ENCODE measurements at places on chromosomes 6 and 20.

GRCh38 chr6:82385102-82385501, 21.5 kb downstream of the TPBG start:
- no peak for DNase-seq

- DNase-seq: no peak
These were observed 170.0 kb upstream of the AGPAT4 start for GRCh38 chr6:161443848-161444247.

DNA sequence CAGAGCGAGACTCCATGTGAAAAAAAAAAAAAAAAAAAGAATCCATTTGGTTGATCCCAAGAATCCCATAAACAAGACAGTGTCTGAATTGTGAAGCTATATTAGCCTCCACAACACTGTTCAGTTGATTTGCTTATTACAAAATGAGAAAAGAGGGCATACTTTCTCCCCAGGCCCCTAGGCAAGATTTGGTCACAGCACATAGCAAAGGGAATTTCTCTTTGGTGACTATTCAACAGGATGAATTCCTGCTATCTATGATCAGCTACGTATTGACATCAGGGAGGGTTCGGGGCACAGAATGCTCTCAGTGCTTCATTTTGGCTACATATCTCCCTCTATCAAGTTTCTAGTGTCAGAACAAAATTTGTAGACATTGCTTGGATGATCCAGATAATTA, 20.2 kb upstream of the SLC22A3 start:
- no peak for DNase-seq

GRCh38 chr6:129818251-129818650, 42.9 kb downstream of the TMEM244 start:
- DNase-seq: no peak

DNA sequence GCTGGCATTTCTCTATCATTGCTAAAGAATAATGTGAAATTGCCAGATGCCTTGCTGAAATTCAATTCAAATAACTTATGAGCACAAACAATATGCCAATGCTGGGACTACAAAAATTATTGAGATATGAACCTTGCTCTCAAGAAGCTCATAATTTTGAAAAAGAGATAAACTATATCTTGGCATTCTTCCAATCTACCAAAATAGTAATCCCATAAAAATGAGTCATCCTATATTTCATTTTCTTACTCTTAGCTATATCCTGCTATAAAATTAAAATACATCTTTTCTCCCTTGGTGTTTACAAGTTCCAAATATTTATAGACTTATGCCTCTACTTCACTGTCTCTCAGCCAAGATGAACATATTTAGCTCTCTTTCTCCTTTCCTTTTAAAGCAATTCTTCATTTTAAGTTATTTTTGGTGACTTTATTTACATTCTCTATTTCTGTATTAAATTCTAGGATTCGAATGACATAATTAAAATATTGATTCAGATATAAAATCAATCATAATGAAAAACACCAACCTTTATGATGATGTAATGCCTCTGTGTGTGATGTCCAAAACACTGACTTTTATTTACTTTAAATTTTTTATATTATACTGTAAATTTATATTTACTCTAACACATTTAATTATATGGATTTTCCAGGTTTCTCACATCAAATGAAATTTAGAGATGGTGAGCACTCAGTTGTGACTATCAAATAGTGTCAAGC, 152.6 kb downstream of the CDK19 start:
- no peak for DNase-seq

DNA sequence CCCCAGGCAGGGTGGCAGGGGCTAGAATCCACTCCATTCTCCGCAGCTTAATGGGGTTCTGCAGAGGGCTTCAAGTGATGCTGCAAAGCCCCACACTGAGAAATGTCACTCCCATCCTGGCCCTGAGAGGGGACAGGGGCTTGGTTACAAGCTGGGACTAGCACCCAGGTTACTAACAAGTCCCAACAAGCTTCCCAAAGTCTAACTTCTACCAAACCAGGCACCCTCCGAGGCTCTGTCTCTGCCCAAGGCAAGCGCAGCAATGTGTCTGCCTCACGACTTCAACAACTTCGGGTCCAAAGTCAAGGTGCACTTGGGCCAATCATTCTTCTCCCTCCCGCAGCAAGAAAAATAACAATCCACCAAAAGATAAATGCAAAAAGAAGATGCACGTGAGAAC, 45.6 kb downstream of the NFATC2 start:
- no peak for DNase-seq

GRCh38 chr20:3854462-3854871, 7.8 kb downstream of the MAVS start:
- DNase-seq: no peak

GRCh38 chr20:55273149-55273548, 732.2 kb downstream of the CBLN4 start:
- no peak for DNase-seq

DNA sequence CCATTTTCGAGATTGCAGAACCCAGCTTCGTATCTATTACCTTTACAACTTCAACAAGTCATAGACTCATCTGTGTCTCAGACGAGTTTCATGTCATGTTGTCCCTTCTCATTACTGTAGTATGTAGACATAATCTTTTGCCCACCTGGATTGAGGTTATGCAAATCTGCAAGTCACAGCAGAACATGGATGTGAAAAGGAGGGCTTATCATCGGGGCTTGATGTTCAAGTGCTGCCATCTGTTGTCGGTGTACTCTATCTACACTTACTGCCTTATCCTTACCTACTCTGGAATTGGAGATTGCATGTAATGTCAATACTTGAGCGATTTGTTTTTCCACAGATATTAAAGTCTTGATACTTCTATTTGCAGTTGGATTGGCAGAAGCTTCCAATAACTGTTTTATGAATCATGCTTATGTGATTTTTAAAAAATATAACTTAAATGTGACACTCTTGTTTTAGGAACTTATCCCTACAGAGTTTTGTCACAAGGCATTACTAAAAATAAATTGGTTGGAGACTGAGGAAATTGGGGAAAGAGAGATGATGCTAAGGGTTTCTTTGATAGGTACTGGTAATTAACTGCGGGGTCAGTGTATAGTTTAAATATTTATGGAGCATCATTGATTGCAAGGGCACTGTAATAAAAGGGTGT, 3.0 kb upstream of the GOPC start:
- DNase-seq: no peak

DNA sequence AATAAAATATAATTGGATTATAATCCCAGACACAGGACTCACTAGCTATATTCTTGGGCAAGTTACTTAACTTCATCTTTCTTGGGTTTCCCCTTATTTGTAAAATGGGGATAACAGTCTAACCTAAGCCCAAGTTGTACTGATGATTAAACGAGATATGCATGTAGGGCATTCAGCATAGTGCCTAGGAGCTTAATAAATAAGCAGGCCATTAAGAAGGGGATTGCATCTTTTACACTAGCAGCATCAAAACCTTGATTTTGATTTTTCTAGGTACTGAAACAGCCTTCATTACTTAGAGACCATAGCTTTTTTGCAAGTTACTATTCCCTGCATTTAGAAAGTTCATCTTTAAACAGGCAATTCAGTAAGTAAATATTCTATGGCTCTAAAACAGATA, 2.2 kb upstream of the QKI start:
- no peak for DNase-seq

DNA sequence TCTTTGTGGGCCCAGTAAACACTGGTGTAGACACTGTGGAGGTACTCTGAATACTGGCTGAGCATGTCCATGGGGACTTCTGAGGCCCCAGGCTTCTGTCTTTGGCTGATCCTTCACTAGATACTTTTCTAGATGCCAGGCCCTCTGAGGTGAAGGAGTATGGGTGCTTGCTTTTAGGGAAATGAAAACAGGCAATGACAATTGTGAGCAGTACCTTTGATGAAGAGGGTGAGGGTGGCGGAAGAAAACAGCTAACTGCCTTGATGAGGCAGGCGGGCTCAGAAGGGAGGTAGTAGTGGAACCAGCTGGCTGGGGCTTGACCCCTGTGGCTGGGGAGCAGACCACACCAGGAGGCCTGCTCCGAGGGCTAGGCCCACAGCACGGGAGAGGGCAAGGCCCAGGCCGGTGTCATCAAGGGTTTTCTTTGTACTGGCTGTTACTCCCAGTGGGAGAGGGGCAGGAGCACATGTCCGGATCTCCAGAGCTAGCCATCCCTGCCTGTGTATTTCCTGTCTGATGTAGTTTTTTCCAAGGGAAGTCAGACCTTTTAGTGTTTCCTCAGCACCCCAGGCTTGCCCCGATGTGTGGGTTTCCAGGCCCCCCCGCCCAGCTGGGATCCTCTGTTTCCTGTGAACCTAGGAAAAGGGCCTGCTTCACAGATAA, 3.9 kb downstream of the PLCG1 start:
- DNase-seq: no peak

DNA sequence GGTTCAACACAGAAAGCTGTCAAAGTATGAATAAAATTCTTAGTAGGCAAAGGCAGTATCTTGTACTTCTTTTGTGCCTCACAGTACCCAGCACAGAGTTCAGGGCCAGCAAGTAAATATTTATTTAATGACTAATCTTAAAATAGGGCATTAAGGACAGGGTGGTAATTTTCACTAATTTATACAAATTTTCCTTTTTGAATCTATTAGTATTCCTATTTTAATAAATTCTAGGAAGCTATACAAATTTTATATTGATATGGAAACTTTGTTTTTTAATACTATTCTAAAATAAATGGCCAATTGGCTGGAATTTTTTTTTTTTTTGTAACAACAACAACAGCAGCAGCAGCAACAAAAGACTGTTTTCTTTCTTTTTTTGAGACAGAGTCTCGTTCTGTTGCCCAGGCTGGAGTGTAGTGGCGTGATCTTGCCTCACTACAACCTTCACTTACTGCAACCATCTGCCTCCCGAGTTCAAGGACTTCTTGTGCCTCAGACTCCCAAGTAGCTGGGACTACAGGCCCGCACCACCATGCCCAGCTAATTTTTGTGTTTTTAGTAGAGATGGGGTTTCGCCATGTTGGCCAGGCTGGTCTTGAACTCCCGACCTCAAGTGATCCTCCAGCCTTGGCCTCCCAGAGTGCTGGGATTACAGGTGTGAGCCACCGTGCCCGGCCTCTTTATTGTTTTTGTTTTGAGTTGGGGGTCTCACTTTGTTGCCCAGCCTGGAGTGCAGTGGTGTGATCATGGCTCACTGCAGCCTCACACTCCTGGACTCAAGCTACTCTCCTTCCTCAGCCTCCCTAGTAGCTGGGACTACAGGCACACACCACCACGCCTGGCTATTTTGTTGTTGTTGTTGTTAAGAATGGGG, 85.2 kb downstream of the FKBP5 start:
- DNase-seq: no peak

GRCh38 chr6:89503641-89504040, 70.7 kb downstream of the ANKRD6 start:
- no peak for DNase-seq

- no peak for DNase-seq
These were observed 372 bp downstream of the KIAA0408 start for GRCh38 chr6:127458817-127459216.

GRCh38 chr6:1028723-1029122, 283.2 kb upstream of the FOXQ1 start:
- no peak for DNase-seq

DNA sequence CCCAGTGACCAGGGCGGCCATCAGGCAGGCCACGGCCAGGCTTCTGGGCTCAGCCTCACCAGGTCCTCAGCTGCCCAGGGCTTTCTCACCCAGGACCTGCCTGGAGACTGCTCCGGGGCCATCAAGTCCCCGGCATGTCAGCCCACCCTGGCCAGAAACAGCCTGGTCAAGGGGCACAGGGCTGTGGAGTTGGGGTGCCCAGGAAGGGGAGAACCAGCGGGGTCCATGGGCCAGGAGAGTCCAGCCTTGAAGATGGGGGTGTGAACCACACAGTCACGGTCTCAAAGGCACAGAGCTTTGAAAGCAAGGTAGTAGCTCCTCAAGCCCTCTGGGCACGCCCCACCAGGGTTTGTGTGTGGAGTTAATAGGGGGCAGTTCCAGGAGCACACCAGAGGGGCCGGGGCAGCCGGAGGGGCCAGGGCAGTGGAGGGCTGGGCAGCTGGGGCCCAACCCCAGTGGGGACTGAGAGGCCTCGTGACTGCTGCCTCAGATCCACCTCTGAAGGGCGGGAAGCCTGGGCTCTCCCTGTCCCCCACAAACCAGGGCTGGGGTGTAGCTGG, 48.0 kb upstream of the BHLHE23 start:
- no peak for DNase-seq

- DNase-seq: no peak
These were observed 11.0 kb downstream of the TNFAIP3 start for GRCh38 chr6:137878029-137878428.

- no peak for DNase-seq
These were observed 68.2 kb upstream of the EYA2 start for GRCh38 chr20:46826343-46826984.

DNA sequence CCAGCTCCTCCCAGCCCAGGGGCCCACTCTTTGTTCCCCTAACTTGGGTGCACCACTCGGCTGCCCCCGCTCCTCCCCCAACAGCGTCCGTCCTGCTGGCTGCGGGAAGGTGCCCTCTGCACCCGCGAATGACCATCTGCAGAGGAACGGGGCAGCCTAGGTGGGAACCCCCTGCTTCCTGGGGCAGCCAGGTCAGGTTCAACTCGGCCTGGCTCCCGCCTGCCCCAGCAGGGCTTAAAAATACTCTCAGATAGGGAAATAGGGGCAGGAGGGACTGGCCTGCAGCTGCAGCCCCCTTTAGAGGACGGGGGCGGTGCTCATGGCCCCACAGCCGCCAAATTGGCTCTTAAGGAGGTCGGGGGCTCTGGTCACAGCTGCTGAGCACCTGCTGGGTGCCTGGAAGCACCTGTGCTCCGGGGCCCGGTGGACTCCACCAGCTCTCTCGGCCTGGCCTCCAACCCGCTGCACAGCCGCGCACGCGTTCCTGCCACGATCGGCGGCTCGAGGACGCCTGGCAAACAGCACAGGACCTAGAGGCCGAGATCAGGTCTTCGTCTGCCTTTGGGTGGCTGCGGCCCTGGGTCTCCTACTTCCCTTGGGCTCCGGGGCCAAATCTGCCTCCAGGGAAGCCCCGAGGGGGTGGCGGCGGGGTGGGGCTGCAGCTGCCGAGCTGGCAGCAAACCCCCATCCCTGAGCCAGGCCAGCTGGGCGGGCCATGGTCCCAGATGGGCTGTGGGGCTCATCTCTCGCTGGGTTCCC, 700 bp upstream of the LAMA5 start:
- no peak for DNase-seq

DNA sequence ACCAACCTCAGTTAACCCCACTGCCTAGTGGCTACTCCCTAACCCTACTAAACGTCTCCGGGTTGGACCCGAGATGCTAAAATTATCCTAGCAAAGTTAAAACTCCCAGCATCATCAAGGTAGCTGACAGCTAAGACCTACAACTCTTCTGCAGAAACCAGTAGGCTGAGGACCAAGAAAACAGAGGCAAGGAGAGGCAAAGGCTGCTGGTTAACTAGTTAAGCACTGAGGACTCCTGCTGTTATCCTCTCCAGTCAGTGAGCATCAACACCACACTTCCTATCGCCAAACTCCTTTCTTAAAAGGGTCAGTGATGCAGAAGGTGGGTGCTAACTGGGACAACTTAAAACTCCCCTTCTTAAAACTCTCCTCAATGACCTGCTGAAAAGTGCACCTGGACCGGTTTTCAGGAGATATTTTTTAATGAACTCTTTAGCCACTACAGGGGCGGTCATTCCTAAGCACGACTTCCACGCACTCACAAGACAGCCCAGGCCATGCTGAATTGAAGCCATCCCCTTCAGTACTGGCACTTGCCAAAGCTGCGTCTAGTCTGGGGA, 1.7 kb downstream of the TRERF1 start:
- no peak for DNase-seq
